ENCODE measurements at places on chromosomes 13 and 19. TPM values are rescaled to one million over a fixed set of nuclear protein-coding genes. Genes with fewer than 3 reads are reported as not detected.

NCR1 gene
- not detected for total RNA-seq

GRCh38 chr13:74036373-74036772, 97.8 kb downstream of the KLF12 start:
- H3K4me3 ChIP-seq = no peak overlapping the region
- H3K36me3 ChIP-seq = no peaks in the 10 kb centered on the region
- no peaks in the 10 kb centered on the region for H3K4me1 ChIP-seq

GRCh38 chr13:110421061-110421460, 114.0 kb downstream of the COL4A2 start:
- no peaks in the 10 kb centered on the region for H3K36me3 ChIP-seq
- H3K27ac ChIP-seq = no peak overlapping the region
- H3K4me3 ChIP-seq = no peak overlapping the region
- no peaks in the 10 kb centered on the region for H3K27me3 ChIP-seq
- H3K4me1 ChIP-seq = no peaks in the 10 kb centered on the region

DNA sequence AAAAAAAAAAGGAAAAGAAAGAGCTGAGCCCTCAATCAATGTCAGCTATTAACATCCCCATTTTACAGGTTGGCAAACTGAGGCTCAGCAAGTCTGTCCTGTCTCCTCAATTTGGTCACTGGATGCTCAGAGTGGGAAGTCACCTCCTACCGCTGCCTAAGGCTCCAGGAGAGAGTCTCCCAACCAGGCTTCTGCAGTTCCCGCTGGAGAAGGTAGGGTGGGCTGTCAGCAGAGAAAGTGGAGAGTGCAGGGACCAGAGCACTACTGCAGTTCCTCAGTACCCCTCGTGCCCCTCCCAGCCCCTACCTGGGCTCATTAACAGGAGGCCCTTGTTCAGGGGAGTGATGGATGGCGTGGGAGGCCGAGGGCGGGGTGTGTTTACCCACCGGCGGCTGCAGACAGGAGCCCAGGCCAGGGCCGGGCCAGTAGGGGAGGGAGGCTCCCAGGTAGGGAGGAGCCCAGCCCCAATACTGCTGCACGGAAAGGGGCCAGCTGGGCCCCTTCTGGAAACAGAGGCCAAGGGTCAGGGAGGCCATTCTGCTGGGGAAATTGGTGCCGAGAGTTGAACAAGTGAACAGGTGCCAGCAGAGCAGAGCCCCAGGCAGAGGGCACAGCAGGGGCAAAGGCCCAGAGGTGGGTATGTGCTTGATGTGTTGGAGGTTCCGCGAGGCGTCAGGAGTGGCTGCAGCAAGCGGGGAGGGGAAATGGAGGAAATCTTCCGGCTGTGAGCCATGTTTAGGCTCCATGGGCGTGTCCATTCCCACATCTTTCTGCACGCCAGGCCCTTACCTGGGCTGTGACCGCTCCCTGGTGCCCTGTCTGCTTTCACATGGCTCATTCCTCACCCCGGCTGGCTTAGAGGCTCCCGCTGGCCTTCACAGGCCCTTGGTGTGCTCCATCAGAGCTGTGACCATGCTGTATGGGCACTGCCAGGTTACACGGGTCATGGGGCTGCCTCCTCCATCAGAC, 7.6 kb upstream of the COMP start:
- H3K27me3 ChIP-seq = no peaks in the 10 kb centered on the region
- H3K27ac ChIP-seq = no peak overlapping the region
- no peak for DNase-seq
- H3K4me1 ChIP-seq = no peaks in the 10 kb centered on the region

- H3K4me3 ChIP-seq = peak overlapping the region; percentile 94
- DNase-seq = no peak
- peak overlapping the region; percentile 99 for H3K27ac ChIP-seq
- peaks cover 30% of the 10 kb centered on the region for H3K4me1 ChIP-seq
Measured at GRCh38 chr13:28137596-28137995, 749 bp upstream of the PAN3 start.

DNA sequence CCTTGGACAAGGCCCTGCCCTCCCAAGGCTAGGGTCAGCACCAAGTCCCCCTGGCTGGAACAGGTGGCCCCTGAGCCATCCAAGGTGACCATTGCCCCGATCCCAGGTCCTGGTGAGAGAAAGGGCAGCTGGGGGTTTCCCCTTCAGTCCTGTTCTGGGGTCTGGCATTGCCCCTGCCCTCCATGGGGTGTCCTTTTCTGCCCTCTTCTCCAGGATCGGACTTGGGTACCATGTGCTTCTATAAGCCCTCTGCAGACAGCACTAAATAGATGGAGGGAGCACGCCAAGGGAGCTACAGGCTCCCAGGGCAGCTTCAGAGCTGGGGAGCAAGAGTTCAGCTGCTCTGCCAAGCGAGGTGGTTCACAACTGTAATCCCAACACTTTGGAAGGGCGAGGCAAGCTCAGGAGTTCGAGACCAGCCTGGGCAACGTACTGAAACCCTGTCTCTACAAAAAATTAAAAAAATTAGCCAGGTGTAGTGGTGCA, 13.5 kb upstream of the KCNN1 start:
- no peaks in the 10 kb centered on the region for H3K36me3 ChIP-seq
- H3K27me3 ChIP-seq = no peaks in the 10 kb centered on the region

CADM4 gene
- 2.6 TPM for total RNA-seq

ANGPTL8 gene
- total RNA-seq = not detected

- no peak for DNase-seq
- no peak overlapping the region for H3K27ac ChIP-seq
- no peaks in the 10 kb centered on the region for H3K36me3 ChIP-seq
- peaks cover 50% of the 10 kb centered on the region for H3K4me1 ChIP-seq
Measured at GRCh38 chr19:2636141-2636896, 66.2 kb downstream of the GNG7 start.

DNA sequence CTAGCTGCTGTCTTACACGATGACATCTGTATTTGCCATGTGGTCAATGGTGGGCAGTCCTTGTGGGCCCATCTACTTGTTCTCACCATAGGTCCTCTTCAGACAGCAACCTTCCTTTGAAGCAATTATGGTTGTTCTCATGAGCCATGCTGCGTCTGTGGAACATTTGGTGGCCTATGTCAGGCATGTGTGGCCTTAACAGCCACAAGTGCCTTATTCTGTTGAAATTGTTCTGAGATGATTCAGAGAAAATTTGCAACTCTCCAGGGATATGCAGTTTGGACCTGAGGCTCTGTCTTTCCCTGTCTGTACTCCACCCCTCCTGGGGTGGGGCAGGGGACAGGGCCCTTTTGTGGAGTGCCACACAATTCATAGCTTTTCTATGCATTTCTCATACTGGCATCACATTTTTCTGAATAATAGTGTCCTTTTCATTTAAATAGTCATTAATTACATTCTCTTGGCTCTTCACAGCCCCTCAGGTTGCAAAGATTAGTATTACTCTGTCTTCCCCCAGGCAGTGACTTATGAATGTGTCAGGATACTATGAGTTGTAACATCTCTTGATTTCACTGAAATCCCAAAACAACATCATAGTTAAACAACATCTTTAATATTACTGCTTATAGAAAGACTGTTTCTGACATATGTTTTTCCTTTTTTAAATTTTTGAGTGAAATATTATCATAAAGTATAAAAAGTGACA, 102.1 kb downstream of the ITGBL1 start:
- H3K27me3 ChIP-seq = no peaks in the 10 kb centered on the region
- no peak overlapping the region for H3K27ac ChIP-seq
- no peaks in the 10 kb centered on the region for H3K4me1 ChIP-seq
- H3K4me3 ChIP-seq = no peak overlapping the region

GRCh38 chr13:21071924-21072323, 10.5 kb upstream of the LATS2 start:
- DNase-seq = no peak
- no peaks in the 10 kb centered on the region for H3K27me3 ChIP-seq
- no peaks in the 10 kb centered on the region for H3K36me3 ChIP-seq
- no peak overlapping the region for H3K4me3 ChIP-seq
- peaks cover 5% of the 10 kb centered on the region for H3K4me1 ChIP-seq
- no peak overlapping the region for H3K27ac ChIP-seq

SLITRK6 gene
- not detected for total RNA-seq

DNA sequence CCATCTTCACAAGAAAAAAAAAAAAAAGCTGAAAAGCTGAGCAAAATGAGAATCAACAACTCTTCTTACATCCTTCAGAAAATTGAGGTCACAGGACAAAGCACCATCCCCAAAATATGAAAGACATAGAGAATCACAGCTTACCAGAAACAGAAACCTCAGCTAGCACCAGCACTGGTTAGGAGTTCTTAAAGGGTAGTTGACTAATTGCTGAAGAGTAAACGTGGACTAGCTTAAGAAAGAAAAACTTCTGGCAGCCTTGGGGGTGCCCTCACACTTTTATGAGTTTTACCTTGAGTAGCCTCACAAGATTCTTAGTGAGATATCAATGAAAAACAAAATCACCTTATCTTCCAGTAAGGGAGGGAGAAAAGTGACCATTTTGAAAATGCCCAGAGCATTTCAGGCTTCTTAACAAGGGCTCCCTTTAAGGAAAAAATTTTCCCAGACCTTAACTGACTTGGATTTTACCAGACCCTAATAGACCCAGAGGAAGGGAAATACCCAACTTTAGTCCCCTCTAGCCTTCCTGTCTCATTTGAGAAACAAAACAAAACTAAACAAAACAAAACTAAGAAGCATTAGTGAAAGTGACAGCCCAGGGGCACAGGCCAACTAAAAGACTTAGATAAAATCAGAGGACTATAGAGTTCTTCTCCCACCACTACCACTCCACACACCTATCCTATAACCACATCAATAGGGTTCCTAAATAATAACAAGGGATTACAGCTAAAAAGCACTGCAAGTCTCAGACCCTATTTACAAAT, 888.6 kb downstream of the DIAPH3 start:
- H3K4me3 ChIP-seq = no peak overlapping the region
- H3K27ac ChIP-seq = no peak overlapping the region
